ENCODE measurements at places on chromosomes 16 and 17. TPM values are rescaled to one million over a fixed set of nuclear protein-coding genes. Genes with fewer than 3 reads are reported as not detected.
A peak's percentile ranks its signal among the peaks of the same experiment; 100 is the strongest.

The GDPD3 gene
- 4.9 TPM for total RNA-seq

The MMP15 gene
- total RNA-seq, result 69.9 TPM

The RPRML gene
- total RNA-seq, result 4.5 TPM

The GPR142 gene
- 20.7 TPM for total RNA-seq

The USP43 gene
- total RNA-seq, result 0.22 TPM

The CDC6 gene
- 4.7 TPM for total RNA-seq

GRCh38 chr16:85543536-85543935, 69.6 kb upstream of the GSE1 start:
- no peaks in the 10 kb centered on the region for H3K36me3 ChIP-seq
- no peak for DNase-seq
- H3K4me3 ChIP-seq, result no peak overlapping the region

DNA sequence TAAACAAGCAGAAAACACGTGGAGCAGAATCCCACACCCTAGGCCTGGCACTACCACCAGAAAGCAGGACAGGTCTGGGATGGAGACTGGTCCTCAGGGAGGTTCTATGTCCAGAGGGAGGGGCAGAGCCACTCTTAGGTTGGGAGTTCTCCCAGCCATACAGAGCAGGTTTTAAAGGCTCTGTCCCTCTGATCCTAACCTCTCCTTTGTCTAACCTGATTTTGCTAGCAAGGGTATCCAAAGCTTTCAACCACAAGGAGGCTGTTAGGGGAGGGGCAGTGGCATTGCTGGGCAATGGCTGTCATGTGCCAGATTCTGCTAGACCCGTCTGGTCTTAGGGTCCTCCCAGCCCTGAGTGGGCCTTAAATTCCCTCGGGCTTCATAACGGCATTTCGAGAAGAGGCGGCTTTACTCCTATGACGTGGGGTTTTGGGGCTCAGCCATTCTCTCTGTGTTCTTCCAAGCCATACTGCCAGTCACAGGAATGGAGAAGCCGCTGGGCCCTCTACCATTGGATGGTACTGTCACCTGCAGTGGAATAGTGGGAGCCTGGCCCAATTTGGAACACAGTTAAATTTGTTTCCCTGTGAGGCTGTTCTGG, 5.7 kb downstream of the TPPP3 start:
- H3K27me3 ChIP-seq, result peaks cover 10% of the 10 kb centered on the region
- H3K4me3 ChIP-seq, result no peak overlapping the region
- H3K4me1 ChIP-seq, result peaks cover 21% of the 10 kb centered on the region
- H3K36me3 ChIP-seq, result no peaks in the 10 kb centered on the region
- DNase-seq, result no peak

DNA sequence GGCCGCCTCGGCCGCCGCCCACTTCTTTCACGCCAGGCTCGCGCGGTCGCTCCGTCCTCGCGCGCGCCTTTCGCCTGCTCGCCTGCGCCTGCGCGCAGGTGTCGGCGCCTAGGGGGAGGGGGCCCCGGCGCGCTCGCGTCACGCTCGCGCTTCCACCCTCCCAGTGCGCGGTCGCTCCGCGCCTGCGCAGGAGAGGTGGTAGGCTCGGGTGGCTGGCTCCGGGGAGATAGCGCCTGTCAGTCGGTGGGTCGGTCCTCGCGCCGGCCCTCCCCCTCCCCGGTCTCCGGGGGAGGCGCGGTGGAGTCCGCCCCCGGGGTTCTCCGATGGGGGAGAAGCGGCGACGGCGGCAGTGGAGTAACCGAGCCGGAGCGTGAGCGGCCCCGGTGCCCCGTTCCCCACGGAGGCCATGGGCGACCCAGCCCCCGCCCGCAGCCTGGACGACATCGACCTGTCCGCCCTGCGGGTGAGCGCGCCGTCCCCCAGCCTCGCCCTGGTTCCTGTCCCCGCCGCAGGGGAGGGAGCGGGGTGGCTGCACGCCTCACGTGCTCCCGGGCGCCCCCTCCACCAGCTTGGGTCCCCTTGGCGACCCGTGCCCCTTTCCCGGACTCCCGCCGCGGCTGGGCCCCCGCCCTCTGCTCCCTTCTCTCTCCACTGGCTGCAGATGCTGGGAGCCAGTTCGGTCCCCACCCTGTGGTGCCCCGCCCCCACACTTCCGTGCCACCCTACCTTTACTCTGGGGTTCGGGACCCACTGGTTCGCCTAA, at the start of gene MINK1:
Gene MINK1, plus strand, starts transcription at position 163 of the 763 bp plus-strand sequence. Its CDS starts 244 bp downstream, at position 407.
- H3K4me3 ChIP-seq, result peak within 1 kb of the TSS; percentile 96
- H3K27me3 ChIP-seq, result no peaks in the 10 kb centered on the region
- DNase-seq, result peak; percentile 87
- H3K36me3 ChIP-seq, result peaks cover 5% of the 10 kb centered on the region
- peaks cover 29% of the 10 kb centered on the region for H3K4me1 ChIP-seq
- peak within 1 kb of the TSS; percentile 83 for H3K27ac ChIP-seq

- no peak for DNase-seq
- H3K4me3 ChIP-seq, result no peak overlapping the region
- no peaks in the 10 kb centered on the region for H3K27me3 ChIP-seq
- peaks cover 6% of the 10 kb centered on the region for H3K36me3 ChIP-seq
- H3K4me1 ChIP-seq, result peaks cover 3% of the 10 kb centered on the region
Measured at GRCh38 chr16:77223184-77223583, 24.0 kb downstream of the SYCE1L start.

DNA sequence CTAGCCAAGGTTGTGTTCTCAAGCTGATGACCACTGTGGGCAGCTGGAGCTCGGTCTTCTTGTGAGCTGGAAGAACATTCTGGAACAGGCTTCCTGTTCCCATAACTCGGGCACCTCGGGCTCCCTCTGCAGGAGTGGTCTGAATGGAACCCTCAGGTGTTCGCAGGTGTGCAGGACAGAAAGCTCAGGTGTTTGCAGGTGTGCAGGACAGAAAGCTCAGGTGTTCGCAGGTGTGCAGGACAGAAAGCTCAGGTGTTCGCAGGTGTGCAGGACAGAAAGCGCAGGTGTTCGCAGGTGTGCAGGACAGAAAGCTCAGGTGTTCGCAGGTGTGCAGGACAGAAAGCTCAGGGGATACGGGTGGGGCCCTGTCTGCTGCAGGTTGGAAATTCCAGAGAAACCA, 109.0 kb upstream of the CACNG5 start:
- peaks cover 6% of the 10 kb centered on the region for H3K4me1 ChIP-seq
- H3K36me3 ChIP-seq, result no peaks in the 10 kb centered on the region
- no peak overlapping the region for H3K27ac ChIP-seq
- H3K27me3 ChIP-seq, result peaks cover 6% of the 10 kb centered on the region
- H3K4me3 ChIP-seq, result no peak overlapping the region

DNA sequence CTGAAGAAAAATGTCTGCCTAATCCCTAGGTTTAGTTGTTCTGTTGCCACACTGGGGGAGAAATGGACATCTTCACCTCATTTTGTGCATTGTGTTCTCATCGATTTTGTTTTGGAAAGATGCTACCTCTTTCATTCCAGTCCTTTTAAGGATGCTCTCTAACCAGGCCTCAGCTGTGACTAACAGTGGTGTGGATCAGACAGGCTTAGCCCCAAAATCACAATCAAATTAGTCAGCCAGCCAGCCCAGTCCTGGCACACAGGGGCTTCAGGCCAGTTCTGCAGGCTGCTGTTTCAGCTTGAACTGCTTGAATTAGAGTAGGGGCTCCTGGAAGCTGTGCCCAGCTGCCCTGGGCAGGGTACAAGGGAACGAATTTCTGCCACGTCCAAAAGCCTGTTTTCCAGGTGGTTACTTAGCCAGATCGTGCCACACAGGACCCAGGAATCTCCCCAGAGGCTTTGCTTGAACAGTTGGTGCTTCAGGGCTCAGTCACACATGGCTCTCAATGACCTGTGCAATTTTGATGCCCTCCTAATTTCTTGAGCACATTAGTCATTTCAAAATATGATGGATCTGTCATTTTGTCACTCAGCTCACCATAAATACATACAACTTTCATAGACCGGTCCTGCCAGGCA, 60.7 kb downstream of the CLEC16A start:
- no peak for DNase-seq
- no peaks in the 10 kb centered on the region for H3K36me3 ChIP-seq
- H3K4me3 ChIP-seq, result no peak overlapping the region
- no peak overlapping the region for H3K27ac ChIP-seq

DNA sequence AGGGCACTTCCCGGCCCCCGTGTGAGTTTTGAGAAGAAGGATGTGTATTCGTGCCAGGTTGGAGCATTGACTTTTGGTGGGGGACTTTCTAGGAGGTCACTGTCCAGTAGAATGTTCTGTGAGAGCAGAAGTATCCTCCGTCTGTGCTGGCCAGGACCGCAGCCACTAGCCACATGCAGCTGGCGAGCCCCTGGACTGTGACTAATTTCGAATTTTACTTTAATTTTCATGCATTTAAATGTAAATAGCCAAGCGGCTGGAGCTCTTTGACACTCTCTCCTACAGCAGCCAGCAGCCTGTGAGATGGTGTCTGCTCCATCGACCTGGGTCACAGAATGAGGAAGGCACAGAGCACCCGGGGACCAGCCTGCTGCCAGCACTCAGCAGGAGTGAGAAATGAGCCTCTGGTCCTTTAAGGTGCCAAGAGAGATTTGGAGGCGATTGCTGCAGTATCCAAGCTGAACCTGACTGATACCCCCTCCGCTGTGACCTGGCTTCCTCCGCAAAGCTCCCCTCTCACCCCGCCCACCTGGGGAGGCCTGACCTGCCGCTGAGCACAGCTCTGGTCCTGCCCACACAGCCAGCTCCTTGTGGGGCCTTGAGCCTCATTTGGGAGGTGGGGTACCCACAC, 7.8 kb downstream of the ATP2A3 start:
- H3K4me3 ChIP-seq, result peak overlapping the region; percentile 38
- H3K27me3 ChIP-seq, result peaks cover 3% of the 10 kb centered on the region
- no peaks in the 10 kb centered on the region for H3K36me3 ChIP-seq
- peaks cover 18% of the 10 kb centered on the region for H3K4me1 ChIP-seq
- DNase-seq, result no peak
- H3K27ac ChIP-seq, result no peak overlapping the region

DNA sequence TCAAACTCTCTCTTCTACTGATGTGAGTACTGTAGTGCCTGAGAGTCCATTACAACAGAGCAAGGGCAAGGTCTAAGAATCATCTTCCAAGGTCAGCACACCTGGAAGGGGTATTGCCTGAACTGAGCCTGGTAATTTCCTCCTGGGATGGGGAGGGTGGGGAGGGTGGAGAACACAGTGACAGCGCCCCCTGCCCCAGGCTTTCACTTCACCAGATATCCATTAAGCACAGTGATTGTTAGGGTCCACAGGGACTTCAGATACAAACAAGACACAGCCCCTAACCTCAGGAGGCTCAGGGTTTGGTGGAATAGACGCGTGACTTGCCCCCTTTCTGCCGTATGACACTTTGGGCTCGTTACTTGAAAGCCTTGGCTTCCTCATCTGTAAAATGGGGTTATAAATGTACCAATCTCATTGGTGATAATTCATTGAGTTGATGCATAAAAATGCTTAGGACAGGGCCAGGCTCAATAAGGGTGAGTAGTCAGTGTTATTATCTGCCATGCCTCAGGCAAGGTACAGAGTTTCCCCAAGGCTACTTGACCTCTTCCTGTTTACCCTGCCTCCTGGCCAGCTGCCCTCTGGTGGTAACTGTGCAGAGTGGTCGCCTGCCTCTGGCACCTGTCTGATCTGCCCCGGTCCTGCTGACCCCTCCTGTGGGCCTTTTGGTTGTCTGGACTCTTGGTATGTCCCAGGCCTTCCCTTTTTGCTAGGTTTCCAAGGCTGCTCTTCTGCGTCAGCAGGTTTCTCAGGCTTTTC, 13.1 kb upstream of the BRD7 start:
- no peak overlapping the region for H3K27ac ChIP-seq
- peaks cover 9% of the 10 kb centered on the region for H3K4me1 ChIP-seq
- no peaks in the 10 kb centered on the region for H3K36me3 ChIP-seq

- no peak for DNase-seq
- peak overlapping the region; percentile 59 for H3K27ac ChIP-seq
- peaks cover 7% of the 10 kb centered on the region for H3K36me3 ChIP-seq
- H3K27me3 ChIP-seq, result peaks cover 2% of the 10 kb centered on the region
- H3K4me1 ChIP-seq, result peaks cover 9% of the 10 kb centered on the region
- no peak overlapping the region for H3K4me3 ChIP-seq
Measured at GRCh38 chr16:87541872-87542234, 49.0 kb upstream of the ZCCHC14 start.

DNA sequence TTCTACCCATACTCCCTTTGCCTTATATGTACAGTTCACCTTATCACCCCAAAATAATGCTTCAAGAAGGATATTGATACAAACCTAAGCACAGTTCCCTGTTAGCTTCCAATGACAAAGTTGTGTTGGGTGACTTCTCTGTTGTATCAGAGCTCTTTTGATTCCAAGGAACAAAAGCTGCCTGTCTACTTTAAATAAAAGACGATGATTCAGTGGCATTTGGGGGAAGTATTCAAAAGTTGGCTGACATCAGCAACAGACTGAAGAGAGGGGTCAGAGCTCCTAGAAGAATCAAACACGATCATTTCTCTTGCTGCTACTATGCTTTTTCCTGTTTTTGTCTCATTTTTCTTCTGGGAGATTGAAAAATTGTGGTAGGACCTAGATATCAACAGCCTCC, 69.4 kb upstream of the CA10 start:
- no peak for DNase-seq
- peaks cover 7% of the 10 kb centered on the region for H3K4me1 ChIP-seq
- no peak overlapping the region for H3K27ac ChIP-seq
- no peaks in the 10 kb centered on the region for H3K36me3 ChIP-seq

DNA sequence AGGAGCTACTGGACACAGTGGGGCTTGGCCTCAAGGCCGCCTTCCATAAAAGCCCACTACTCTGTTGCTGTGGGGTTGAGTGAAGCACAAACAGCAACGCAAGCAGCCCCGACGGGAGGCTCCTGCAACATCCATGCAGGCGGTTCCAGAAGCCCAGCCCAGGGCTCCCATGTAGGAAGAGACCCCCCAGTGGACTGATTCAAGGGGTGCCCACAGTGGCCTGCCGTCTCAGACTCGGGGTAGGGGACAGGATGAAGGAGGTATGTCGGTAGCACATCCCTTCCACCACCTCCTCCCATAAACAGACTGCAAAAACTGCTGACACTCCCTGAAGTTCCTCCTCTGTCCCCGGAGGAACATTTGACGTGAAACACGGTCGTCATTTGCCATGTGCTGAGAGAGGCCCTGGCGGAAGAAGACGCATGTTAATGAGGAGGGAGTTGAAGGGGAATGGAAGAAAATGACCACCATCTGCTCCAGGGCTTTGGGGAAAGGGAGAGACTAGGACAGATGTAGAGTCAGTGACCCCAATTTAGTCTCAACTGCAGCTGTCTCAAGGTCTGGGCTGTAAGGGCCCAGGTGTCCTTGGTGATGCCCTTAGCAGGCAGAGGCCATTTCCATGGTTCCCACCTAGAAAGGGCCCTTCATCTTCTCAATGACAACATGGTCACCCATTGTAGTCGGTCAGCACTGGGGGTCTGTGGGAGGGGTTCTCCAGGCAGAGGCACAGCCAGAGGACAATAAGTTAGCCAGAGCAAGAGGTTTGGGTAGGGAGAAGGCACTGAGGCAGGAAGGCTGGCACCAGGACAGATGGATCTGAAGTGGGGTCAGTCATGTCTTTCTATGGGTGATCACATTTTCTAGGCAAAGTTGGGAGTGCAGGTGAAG, 200.6 kb downstream of the CPPED1 start:
- peak; percentile 70 for DNase-seq
- H3K4me3 ChIP-seq, result peak overlapping the region; percentile 74
- peaks cover 15% of the 10 kb centered on the region for H3K4me1 ChIP-seq
- H3K36me3 ChIP-seq, result peaks cover 39% of the 10 kb centered on the region
- peak overlapping the region; percentile 99 for H3K27ac ChIP-seq

Data from glutamatergic neuron (in vitro differentiated cells).